ENCODE measurements at places on chromosomes 5 and 9.

DNA sequence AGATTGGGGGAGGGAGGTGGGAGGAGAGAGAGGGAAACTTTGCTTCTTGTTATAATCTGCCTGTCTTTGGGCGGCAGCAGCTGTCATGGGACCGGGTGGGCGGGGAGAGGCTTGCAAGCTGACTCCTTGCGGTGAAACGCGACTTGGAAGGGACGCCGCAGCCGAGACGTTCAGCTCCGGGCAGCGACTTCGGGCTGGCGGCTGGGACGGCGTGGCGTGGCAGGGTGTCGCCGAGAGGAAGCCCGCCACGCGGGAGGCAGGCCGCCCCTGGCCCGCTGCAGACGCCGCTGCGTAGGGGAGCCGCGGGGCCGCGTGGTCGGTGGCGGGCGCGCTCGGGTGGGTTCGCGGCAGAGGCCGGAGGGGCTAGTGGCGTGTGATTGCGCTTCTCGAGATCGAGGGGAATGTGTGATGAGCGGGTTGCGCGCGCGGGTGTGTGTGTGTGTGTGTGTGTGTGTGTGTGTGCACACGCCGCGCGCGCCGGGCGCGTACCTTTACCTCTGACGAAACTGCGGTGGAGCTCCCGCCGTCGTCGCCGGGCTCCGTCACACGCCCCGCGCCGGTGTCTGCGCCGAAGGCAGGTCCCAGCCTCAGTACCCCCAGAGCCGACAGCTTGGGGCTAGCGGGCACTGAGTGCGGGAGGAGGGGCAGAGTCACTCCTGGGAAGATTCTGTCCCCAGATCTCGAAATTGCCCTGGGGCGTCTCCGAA, 1.7 kb downstream of the PPARGC1B start:
- DNase-seq, result peak; percentile 68

- no peak for DNase-seq
Observed at GRCh38 chr5:156189628-156190027, 137.3 kb upstream of the SGCD start.

DNA sequence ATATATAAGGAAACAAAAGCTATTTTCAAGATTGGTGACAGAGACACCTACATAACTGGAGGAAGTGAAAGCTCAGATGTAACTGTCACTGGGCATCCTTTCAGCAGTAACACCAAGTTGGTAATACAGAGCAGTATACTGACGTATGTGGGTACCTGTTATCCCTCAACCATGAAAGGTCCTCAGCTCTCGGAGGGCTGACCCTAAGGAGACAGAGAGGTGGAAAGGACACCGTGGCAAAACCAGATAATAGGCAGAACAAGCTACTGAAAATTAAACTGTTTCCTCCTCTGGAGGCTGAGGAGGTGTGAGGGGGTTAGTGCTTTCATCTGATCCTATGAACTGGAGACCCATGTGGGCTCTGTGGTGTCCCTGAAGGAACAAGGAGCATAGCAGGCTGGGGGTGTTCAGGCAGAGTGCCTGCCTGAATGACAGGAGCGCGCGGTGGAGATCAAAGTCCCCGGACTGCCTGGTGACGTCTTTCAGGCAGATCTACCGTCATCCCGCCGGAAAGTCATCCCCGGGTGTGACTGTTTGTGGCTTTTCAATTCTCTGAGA, 130.2 kb upstream of the FSTL4 start:
- no peak for DNase-seq

DNA sequence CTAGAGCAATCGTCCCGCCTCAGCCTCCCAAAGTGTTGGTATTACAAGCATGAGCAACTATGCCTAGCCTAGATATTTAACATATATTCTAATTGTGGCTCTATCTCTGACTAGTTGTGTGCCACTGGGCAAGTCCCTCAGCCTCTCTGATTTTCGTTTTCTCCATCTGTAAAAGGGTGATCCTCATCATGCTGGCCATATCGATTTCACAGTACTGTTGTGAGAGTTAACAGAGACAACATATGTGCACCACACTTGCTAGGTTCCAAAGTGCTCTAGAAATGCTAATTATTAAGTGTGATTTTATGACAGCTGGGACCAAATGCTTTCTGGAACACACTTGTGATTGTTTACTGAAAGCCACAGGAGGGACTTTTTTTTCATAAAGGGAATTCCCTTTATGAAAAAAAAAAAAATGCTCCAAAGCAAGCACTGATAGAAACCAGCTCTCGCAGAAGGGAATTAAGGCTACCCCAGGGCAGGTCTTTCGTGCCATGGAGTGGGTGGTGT, 78.5 kb upstream of the EPB41L4B start:
- no peak for DNase-seq

GRCh38 chr9:109805050-109805449, 25.1 kb downstream of the PALM2AKAP2 start:
- no peak for DNase-seq

Measured in stimulated activated CD4-positive, alpha-beta T cell treated with anti-CD3 and anti-CD28 coated beads, TNF-alpha, amount 100 ng/mL, for 4 hours (primary cell).